Fibroblast of the aortic adventitia (primary cell): ENCODE measurements at places on chromosomes 11 and 22.

DNA sequence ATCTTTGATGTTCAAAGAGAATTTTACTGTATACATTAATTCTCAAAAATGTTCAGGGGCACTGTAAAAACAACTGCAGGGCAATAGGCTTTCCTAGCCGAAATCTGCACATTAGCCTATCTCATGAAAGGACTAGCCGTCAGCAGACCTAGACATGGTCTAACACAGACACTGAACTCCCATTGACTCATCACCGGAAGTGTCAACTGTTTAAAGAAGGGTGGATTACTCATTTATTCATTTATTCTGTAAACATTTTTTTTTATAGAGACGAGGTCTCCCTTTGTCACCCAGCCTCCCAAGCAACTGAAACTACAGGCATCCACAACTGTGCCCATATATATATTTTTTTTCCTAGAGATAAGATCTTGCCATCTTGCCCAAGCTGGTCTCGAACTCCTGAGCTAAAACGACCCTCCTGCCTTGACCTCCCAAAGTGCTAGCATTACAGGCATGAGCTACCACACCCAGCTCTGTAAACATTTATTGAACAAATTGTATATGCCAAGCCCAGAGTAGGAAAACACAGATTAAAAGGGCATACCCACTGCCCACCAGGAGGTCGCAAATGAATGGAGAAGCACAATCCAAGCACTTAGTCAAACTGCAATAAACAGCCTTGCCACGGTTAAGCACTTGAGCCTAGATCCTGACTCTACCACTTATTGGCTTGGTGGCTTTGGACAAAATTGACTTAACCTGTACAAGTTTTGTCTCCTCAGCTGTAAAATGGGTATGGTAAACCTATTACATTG lies 26.6 kb downstream of the RAB30 start:
- peak; percentile 59 for DNase-seq

GRCh38 chr22:36211237-36211861 lies 9.7 kb upstream of the APOL4 start:
- peak; percentile 52 for DNase-seq

- DNase-seq = no peak
Measured at GRCh38 chr11:125256541-125257189, 92.1 kb downstream of the PKNOX2 start.

GRCh38 chr11:128195057-128195751 lies 392.2 kb downstream of the ETS1 start:
- DNase-seq = no peak

- peak; percentile 97 for DNase-seq
Measured at GRCh38 chr11:2825889-2826678, 59.5 kb downstream of the CDKN1C start.

- DNase-seq = no peak
Measured at GRCh38 chr11:95157824-95158223, 68.2 kb downstream of the ENDOD1 start.

DNA sequence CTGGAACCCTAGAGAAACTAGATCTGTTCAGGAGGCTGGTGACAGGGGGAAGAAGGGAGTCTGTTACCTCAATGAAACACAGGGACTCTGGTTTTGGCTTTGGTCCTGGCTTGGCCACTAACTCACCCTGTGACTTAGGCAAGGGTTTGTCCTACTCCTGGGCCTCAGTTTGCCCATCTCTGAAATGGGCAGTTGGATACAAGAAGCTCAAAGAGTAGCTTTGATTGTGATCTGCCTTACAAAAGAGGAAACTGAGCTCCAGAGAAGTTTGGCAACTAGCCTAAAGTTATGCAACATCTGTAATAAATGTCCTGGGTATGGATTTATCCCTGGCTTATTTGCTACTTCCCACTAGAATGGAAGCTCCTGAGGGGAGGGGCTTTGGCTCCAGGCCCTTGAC lies 24.0 kb upstream of the LMO1 start:
- no peak for DNase-seq

GRCh38 chr11:44831605-44832394 lies 105.0 kb downstream of the TSPAN18 start:
- DNase-seq = no peak

GRCh38 chr11:17066691-17067090 lies 10.8 kb downstream of the RPS13 start:
- no peak for DNase-seq

GRCh38 chr22:48574776-48575617 lies 1252.7 kb downstream of the BRD1 start:
- DNase-seq = no peak

- peak; percentile 73 for DNase-seq
Measured at GRCh38 chr22:31977141-31977841, 33.0 kb downstream of the YWHAH start.

DNA sequence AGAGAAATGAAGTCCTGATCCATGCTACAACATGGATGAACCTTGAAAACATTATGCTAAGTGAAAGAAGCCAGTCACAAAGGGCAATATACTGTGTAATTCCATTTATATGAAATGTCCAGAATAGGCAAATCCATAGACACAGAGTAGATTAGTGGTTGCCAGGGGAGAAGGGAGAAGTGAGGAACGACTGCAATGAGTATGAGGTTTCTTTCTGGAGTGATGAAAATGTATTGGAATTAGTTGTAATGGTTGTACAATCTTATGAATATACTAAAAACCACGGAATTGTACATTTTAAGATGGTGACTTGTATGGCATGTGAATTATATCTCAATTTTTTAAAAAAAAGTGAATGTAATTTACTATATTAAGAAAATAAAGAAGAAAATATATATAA lies 83.1 kb upstream of the GDPD4 start:
- DNase-seq = no peak

- DNase-seq = peak; percentile 40
Measured at GRCh38 chr11:126636911-126637794, 281.7 kb downstream of the ST3GAL4 start.

DNA sequence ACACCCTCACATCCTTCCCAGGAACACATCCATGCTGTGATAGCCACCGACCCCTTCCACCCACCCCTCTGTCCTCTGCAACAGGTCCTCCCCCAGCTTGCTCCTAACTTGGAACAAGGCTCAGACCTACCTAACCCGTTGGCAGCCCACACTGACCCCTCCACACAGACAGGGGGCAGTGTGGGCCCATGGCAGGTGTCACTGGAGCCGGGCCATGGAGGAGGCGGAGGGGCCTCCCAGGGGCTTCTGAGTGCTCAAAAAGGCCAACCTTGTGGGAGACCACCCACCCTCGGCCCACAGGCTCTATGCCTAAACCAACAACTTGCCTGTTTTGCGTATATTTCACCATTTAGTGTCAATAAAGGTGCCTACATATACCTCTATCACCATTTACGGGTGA lies 57.0 kb downstream of the CERK start:
- DNase-seq = no peak

GRCh38 chr11:115942011-115942410 lies 437.8 kb upstream of the CADM1 start:
- no peak for DNase-seq

DNA sequence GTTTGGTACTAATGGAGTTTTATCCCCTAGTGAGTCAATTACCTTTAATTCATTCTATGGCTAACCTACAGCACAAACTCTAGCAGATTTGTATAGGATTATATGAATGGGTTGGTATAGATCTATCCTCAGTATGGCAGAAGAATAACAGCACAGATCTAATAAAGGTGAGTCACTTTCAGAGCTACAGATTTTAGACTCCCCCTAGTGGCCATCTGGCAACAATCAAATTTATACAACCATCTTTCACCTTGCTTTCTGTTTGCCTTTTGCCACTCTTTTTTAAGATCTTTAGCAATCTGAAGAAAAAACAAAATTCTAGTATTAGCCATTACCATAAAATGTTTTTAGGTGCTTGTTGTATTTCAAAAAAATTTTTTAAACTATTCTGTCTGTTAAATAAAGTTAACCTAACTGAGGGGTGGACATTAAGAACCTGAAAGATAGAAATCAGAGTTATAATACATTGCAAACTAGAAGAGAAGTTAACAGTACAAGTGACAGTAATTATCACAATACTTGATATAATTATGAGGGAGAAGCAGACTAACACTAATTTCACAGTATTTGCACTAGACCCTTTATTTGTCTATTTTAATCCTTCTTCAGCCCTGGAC lies 25.8 kb downstream of the DDIAS start:
- peak; percentile 75 for DNase-seq

GRCh38 chr11:72224564-72225410 lies at the start of gene INPPL1:
INPPL1 (plus strand) TSS chr11:72224767; CDS start chr11:72224985, 218 bp downstream.
- DNase-seq = no peak

GRCh38 chr11:103659206-103659618 lies 377.2 kb upstream of the DDI1 start:
- DNase-seq = no peak

DNA sequence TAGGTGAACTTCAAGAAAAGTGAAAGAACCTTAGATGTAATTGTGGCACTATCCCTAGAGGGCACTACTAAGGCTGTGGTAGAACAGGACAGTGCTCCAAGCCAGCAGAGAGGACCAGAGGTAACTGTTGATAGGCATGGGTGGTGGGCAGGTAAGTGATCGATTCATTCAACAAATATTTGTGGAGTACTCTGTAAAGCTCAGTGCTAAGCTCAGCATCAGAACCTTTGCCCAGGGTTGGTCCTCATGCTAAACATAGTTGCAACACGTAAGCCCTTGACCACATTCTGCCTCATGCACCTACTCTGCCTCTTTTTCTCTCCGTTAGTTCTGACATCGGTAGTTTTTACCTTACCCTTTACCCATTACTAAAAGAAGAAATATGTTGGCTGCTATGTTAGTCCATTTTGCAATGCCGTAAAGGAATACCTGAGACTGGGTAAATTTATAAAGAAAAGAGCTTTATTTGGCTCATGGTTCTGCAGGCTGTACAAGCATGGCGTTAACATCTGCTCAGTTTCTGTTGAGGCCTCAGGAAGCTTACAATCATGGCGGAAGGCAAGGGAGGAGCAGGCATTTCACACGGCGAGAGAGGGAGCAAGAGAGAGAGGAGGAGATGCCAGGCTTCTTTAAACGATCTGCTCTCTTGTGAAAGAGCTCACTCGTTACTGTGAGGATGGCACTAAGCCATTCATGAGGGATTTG lies 18.4 kb upstream of the NNMT start:
- no peak for DNase-seq
